ENCODE measurements at places on chromosomes 5 and 9.

GRCh38 chr9:72305102-72305546, 59.9 kb downstream of the ZFAND5 start:
- DNase-seq: peak; percentile 2

GRCh38 chr9:37438359-37438758, 15.9 kb downstream of the GRHPR start:
- DNase-seq: no peak

DNA sequence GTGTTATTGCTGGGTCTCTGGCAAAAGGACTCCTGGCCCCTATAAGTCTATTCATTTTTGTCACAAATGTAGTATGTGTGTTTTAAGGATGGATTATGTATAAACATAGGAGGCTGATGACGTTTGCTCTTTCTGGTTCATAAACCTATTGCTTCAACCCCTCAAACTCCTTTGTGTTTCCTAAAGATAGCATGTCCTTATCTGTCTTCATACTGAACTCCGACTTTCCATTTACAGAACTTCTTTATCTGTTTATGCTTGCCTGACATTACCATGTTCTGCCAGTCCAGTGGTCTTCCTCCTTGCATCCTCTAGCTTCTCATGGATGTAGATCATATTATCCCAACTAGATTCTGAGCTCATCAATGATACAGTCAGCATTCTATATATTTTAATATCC, 46.1 kb downstream of the ARHGEF28 start:
- DNase-seq: no peak

- DNase-seq: no peak
Observed at GRCh38 chr5:115585265-115585664, 17.0 kb downstream of the TICAM2 start.

DNA sequence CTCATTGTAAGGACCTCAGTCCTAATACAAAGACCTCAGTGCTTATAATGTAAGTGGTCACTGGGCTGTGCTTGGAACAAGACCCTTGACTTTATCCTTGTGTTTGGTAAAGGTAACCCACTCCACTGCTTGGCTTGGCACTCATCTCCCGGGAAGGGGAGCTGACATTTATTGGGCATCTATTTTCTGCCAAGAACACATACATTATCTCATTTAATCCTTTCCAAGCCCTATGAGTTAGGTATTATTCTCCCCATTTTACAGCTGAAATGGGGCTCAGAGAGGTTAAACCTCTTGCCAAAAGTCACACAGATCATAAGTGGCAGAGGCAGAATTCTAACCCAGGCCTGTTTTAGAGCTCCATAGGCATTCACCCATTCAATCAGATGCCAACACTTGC, 32.4 kb downstream of the STC2 start:
- no peak for DNase-seq

- no peak for DNase-seq
Observed at GRCh38 chr5:68182534-68182933, 33.0 kb upstream of the PIK3R1 start.

- no peak for DNase-seq
Observed at GRCh38 chr9:73597771-73598170, 446.1 kb downstream of the ANXA1 start.

All from effector memory CD8-positive, alpha-beta T cell (primary cell).